Lower lobe of right lung (tissue), 2 donors: ENCODE measurements at places on chromosomes 4 and X. TPM values are rescaled to one million over a fixed set of nuclear protein-coding genes. Genes with fewer than 3 reads are reported as not detected.

DNA sequence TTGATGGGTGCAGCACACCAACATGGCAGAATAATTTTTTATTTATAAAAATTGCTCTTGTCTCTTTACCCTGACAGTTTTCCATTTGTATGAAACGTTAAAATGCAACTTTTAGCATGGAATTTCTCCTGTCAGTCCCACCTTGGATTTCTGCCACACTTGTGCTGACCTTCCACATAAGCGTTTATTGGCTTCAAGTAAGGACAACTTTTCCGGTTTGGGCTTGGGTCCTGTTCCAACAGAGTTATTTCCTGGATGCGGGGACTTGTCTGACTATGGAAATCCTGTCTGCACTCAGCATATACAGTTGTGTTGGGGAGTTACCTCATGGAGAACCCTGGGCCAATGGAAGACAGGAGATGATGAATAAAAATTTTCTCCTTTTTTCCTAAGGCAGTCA, 294.7 kb downstream of the NAF1 start:
- H3K27ac ChIP-seq, result no peak overlapping the region
- H3K4me1 ChIP-seq, result no peaks in the 10 kb centered on the region

GRCh38 chr4:3827616-3828492, 61.7 kb downstream of the ADRA2C start:
- peaks cover 9% of the 10 kb centered on the region for H3K4me1 ChIP-seq
- no peak overlapping the region for H3K27ac ChIP-seq
- H3K36me3 ChIP-seq, result no peaks in the 10 kb centered on the region

DNA sequence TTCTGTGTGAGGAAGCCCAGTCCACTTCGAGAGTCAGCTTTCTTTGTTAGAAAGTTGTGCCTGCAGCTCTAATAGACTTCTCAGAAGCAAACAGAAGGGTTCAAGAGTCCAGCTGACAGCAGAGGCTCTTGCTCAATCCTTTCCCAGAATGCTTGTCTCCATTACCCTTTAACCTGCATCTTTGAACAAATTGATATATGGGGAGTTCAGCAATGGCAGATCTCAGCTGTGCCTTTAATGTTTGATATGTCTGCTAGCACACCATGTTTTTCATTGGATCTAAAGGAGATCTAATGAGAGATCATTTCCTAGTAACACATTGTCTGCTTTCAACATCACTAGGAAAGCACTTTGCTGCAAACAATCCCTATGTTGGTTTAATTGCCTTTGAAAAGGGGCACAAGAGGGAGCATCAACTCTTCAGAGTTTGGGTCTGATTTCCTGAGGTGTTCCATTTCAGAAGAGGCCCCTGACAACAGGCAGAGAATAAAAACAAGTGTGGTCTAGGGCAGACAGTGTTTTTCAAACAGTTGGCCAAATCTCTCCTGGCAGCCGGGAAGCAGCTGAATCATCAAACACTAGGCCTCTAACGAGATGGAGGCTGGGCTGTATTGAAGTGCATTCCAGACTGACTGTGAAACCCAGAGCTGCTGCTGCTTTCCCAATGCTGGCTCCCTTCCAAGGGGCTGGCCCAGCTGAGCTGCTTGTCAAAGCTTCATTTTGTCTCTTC, 55.5 kb downstream of the LUZP4 start:
- H3K36me3 ChIP-seq, result no peaks in the 10 kb centered on the region
- no peaks in the 10 kb centered on the region for H3K27me3 ChIP-seq
- peak overlapping the region; percentile 71 for H3K27ac ChIP-seq
- peak; percentile 81 for DNase-seq
- peaks cover 13% of the 10 kb centered on the region for H3K4me1 ChIP-seq

GRCh38 chr4:1206299-1207156, 34.1 kb upstream of the SPON2 start:
- no peak overlapping the region for H3K4me3 ChIP-seq
- H3K36me3 ChIP-seq, result peaks cover 10% of the 10 kb centered on the region
- H3K4me1 ChIP-seq, result peaks cover 86% of the 10 kb centered on the region
- no peaks in the 10 kb centered on the region for H3K27me3 ChIP-seq
- no peak overlapping the region for H3K27ac ChIP-seq

GRCh38 chr4:20474119-20474518, 222.4 kb downstream of the SLIT2 start:
- H3K27ac ChIP-seq, result no peak overlapping the region
- H3K4me1 ChIP-seq, result no peaks in the 10 kb centered on the region
- no peaks in the 10 kb centered on the region for H3K36me3 ChIP-seq
- H3K4me3 ChIP-seq, result no peak overlapping the region
- H3K27me3 ChIP-seq, result no peaks in the 10 kb centered on the region

DNA sequence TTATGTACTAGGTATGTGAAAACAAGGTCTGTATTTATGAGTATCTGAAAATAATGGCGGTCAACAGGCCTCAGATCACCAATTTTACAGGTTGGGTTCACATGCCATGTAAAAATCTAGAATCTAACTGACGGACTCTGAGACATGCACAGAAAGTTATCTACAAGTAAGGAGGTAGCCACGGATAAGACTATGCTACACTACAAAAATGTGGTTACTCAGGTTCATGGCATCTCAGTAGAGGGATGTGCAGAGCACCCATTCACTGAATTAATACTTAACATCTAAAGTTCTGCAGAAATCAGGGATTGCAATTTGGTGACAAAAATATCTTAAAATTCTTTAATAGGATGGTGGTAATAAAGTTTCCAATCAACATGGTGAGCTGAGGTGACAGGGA, 155.9 kb downstream of the APBB2 start:
- H3K4me3 ChIP-seq, result no peak overlapping the region
- no peak overlapping the region for H3K27ac ChIP-seq
- no peak for DNase-seq
- peaks cover 15% of the 10 kb centered on the region for H3K4me1 ChIP-seq

- H3K27me3 ChIP-seq, result no peaks in the 10 kb centered on the region
- H3K36me3 ChIP-seq, result no peaks in the 10 kb centered on the region
- H3K27ac ChIP-seq, result no peak overlapping the region
- H3K4me3 ChIP-seq, result no peak overlapping the region
- H3K4me1 ChIP-seq, result peaks cover 12% of the 10 kb centered on the region
- no peak for DNase-seq
Observed at GRCh38 chr4:88204882-88205281, 46.4 kb upstream of the ABCG2 start.

- H3K36me3 ChIP-seq, result no peaks in the 10 kb centered on the region
- H3K27me3 ChIP-seq, result no peaks in the 10 kb centered on the region
- no peak overlapping the region for H3K27ac ChIP-seq
- H3K4me3 ChIP-seq, result no peak overlapping the region
- no peaks in the 10 kb centered on the region for H3K4me1 ChIP-seq
- no peak for DNase-seq
Observed at GRCh38 chr4:163755013-163755412, 260.5 kb downstream of the TMA16 start.

GRCh38 chr4:52625216-52625615, 33.9 kb downstream of the USP46 start:
- DNase-seq, result no peak
- H3K27me3 ChIP-seq, result no peaks in the 10 kb centered on the region
- no peak overlapping the region for H3K27ac ChIP-seq
- H3K4me1 ChIP-seq, result no peaks in the 10 kb centered on the region
- no peak overlapping the region for H3K4me3 ChIP-seq

GRCh38 chr4:88744609-88745008, 47.0 kb upstream of the NAP1L5 start:
- H3K4me3 ChIP-seq, result no peak overlapping the region
- H3K27me3 ChIP-seq, result no peaks in the 10 kb centered on the region
- no peaks in the 10 kb centered on the region for H3K4me1 ChIP-seq
- no peak overlapping the region for H3K27ac ChIP-seq
- H3K36me3 ChIP-seq, result peaks cover 67% of the 10 kb centered on the region

DNA sequence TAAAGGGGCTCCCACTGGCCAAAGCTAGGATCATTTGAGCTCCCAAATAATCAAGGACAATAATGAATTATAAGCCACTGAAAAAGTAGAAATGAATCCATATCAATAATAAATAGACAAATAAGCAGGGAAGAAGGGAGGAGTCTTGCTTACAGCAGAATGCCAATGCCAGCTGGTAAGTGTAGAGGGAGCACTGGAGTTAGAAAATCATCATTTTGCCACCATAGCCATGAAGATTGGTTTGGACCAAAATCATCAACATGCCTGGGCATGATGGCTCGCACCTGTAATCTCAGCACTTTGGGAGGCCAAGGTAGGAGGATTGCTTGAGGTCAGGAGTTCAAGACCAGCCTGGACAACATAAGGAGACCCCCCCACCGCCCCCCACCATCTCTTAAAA, 20.4 kb upstream of the SH3KBP1 start:
- no peaks in the 10 kb centered on the region for H3K36me3 ChIP-seq
- H3K4me3 ChIP-seq, result no peak overlapping the region
- no peak overlapping the region for H3K27ac ChIP-seq
- no peak for DNase-seq
- H3K4me1 ChIP-seq, result no peaks in the 10 kb centered on the region

DNA sequence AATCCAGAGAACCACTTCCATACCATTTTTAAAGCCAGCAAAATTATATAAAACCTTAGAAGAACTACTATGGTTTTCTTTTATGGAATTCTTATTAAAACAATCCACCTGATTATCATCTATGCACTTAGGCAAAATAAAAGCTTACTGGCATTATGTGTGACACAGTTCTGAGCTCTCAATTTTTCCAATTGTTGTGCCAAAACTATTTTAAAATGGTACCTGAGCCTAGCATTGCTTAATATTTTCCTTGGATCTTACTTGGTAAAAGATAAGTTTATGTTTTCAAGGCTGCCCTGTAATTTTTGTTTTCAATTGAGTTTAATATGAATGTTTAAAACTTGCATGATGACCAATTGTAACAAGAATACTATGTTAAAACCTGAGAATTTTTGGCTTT, 201.3 kb downstream of the MAD2L1 start:
- no peaks in the 10 kb centered on the region for H3K4me1 ChIP-seq
- DNase-seq, result no peak
- H3K4me3 ChIP-seq, result no peak overlapping the region
- no peaks in the 10 kb centered on the region for H3K36me3 ChIP-seq
- no peak overlapping the region for H3K27ac ChIP-seq
- H3K27me3 ChIP-seq, result no peaks in the 10 kb centered on the region

- H3K36me3 ChIP-seq, result no peaks in the 10 kb centered on the region
- H3K27ac ChIP-seq, result no peak overlapping the region
- no peaks in the 10 kb centered on the region for H3K27me3 ChIP-seq
- DNase-seq, result no peak
- H3K4me3 ChIP-seq, result no peak overlapping the region
Observed at GRCh38 chr4:181007751-181008150, 1235.5 kb upstream of the TENM3 start.

DNA sequence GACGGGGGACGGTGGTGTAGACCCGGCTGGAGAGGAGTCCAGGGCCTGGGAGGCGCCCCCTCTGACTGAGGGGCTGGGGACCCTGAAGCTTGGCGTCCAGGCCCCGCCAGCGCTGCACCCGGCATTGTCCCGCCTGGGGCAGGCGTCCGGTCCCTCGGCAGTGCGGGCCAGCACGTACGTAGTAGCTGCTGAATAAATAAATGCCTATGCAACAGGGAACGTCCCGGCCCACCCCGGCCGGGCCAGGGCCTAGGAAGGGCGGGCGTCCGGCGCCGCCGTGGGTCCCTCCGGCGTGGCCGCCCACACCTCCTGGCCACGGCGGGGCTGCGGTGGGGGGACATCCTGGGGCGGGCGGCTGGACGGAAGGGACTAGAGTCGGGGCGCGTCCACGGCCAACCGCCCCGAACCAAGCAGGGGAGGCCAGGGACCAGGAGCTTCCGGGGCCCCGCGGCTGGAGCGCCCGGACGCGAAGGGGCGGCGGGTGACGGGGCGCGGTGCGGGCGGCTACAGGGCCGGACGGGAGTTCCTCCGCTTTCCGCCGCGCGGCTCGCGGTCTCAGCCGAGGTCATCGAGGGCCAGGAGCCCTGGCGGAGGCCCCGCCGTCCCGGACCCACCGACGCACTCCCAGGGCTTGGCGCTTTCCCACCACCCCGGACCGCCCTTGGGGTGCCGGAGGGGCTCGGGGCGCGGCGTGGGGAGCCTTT, 886 bp upstream of the WWC2 start:
- peak overlapping the region; percentile 100 for H3K27ac ChIP-seq
- H3K4me1 ChIP-seq, result peaks cover 34% of the 10 kb centered on the region
- peak; percentile 78 for DNase-seq
- no peaks in the 10 kb centered on the region for H3K27me3 ChIP-seq

DNA sequence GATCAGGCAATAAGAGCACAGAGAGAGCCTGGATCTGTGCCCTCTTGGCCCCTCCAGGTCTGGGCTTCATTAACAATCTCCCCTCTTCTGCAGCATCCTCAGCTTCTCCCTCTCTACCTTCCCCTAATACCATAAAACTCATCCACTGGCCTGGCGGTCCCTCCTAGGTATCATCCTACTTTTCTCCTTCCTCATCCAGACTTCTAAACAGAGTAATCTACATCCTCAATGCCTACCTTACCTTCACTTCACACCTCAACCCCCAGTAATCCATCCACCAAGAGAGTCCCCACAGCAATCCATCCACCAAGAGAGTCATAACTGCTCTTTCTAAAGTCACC, 17.0 kb downstream of the FGFBP1 start:
- no peaks in the 10 kb centered on the region for H3K36me3 ChIP-seq
- DNase-seq, result no peak
- no peaks in the 10 kb centered on the region for H3K4me1 ChIP-seq
- no peak overlapping the region for H3K27ac ChIP-seq
- no peak overlapping the region for H3K4me3 ChIP-seq

- no peaks in the 10 kb centered on the region for H3K4me1 ChIP-seq
- no peak overlapping the region for H3K27ac ChIP-seq
- H3K27me3 ChIP-seq, result no peaks in the 10 kb centered on the region
- H3K36me3 ChIP-seq, result no peaks in the 10 kb centered on the region
- no peak for DNase-seq
- no peak overlapping the region for H3K4me3 ChIP-seq
Observed at GRCh38 chr4:4659871-4660651, 118.2 kb upstream of the STX18 start.

DNA sequence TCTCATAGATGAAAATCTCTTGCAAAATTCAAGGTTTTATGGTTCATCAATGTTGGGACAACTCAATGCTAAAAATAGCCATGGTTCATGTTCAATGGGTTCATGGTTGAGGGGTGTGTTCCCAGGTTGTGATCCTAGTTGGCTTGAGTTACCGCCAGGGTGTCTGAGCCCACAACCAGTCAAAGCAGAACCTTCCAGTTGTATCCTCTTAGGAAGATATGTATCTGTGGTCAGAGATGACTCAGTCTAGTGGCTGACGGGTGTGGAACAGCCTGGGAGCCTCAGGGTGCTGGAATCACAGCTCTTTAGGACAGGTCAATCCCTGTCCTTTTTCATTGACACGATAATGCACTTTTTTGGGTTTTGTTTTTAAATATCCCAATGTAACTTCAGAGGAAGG, 192.3 kb upstream of the NR3C2 start:
- H3K4me1 ChIP-seq, result no peaks in the 10 kb centered on the region
- no peak overlapping the region for H3K4me3 ChIP-seq
- no peak overlapping the region for H3K27ac ChIP-seq
- no peak for DNase-seq
- H3K36me3 ChIP-seq, result no peaks in the 10 kb centered on the region

The FGF13 gene
- total RNA-seq, result 4.0 TPM

The UGT2A1 gene
- total RNA-seq, result not detected

The KLHL2 gene
- 37.7 TPM for total RNA-seq

The L1CAM gene
- total RNA-seq, result 1.6 TPM

The PDLIM5 gene
- 75.8 TPM for total RNA-seq

The BRS3 gene
- not detected for total RNA-seq

The TEX13D gene
- total RNA-seq, result not detected

The EGF gene
- 3.5 TPM for total RNA-seq

The ELK1 gene
- total RNA-seq, result 25.3 TPM

The QRFPR gene
- not detected for total RNA-seq

The PRRG3 gene
- 1.1 TPM for total RNA-seq

The SUPT20HL1 gene
- not detected for total RNA-seq

The PRDM8 gene
- 1.6 TPM for total RNA-seq

The CTAG2 gene
- not detected for total RNA-seq

The NSUN7 gene
- 9.2 TPM for total RNA-seq

The USP17L26 gene
- not detected for total RNA-seq

The IL21 gene
- not detected for total RNA-seq

The CLDN22 gene
- total RNA-seq, result not detected

The TASL gene
- 8.0 TPM for total RNA-seq

The JCHAIN gene
- total RNA-seq, result 191 TPM

The CCDC160 gene
- 0.38 TPM for total RNA-seq
